ENCODE measurements at places on chromosomes 4 and X.

- DNase-seq = no peak
Observed at GRCh38 chrX:20672476-20672875, 405.8 kb upstream of the RPS6KA3 start.

DNA sequence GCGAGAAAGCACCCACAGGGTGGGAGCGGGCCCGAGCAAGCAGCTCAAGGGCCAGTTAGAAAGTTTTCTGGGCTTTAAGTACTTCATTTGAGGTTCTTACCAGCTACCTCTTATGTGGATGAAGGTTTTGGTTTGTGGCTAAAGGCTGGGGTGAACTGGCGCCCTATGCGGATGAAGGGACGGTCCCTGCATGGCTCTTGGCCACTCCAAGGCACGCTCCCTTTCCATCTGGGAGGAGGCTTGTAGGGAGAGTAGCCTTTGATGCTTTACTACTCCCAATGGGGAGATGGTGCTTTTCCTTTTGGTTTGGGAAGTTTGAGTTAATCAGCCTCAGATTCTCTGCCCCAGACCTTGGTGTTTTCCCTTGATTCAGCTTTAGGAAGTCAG, 17.7 kb downstream of the MRFAP1 start:
- no peak for DNase-seq

DNA sequence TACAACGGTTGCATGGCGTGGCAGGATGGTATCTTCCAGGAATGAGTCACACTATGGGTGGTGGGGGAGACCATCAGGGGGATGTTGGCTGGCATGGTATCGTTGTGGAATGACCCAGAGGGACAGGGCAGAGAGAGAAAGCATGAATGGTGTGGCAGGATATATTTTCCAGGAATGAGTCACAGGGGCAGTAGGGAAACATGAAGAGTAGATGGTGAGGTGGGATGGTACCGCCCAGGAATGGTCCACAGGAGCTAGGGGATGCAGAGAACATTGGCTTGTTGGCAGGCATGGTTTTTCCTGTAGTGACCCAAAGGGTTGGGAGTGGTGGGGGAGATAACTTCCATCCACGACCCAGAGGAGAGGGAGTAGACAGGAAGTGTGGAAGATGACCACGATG, 62.4 kb downstream of the MAOA start:
- no peak for DNase-seq

- no peak for DNase-seq
Observed at GRCh38 chr4:111596491-111596890, 548.8 kb upstream of the FAM241A start.

DNA sequence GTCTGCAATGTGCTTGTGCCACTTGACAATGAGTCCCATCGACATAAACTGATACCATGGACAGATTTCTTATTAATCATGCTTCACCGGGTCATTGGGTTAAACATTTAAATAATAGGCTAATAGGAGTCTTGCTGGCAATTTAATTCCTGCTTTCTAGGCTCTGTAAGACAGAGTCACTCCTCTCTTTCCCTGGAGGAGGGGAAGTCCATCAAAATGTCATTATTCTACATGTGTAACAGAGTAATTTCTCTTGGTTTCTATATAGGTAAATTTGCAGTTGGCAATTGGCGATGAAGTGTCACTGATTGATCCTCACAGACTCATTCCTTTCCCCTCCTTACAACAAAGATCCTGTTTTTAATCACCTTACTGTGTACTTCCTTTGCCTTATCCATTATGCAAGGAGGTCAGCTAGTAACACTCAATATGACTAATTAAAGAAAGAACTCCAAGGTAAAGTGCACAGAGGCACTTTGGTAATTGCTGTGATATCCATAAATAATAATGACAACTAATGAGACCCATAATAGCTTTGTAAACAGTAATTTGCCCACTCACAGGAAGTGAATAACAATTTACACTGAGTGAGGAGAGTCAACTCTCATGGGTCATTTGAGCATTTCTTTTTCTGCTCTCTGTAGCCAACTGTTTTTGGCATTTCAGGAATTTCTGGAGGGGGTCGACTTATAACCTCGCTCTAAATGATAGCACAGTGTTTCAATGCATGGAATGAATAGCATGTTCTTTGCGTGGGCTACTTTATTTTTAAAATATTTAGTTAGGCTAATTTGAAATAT, 184.0 kb downstream of the UGT8 start:
- no peak for DNase-seq

DNA sequence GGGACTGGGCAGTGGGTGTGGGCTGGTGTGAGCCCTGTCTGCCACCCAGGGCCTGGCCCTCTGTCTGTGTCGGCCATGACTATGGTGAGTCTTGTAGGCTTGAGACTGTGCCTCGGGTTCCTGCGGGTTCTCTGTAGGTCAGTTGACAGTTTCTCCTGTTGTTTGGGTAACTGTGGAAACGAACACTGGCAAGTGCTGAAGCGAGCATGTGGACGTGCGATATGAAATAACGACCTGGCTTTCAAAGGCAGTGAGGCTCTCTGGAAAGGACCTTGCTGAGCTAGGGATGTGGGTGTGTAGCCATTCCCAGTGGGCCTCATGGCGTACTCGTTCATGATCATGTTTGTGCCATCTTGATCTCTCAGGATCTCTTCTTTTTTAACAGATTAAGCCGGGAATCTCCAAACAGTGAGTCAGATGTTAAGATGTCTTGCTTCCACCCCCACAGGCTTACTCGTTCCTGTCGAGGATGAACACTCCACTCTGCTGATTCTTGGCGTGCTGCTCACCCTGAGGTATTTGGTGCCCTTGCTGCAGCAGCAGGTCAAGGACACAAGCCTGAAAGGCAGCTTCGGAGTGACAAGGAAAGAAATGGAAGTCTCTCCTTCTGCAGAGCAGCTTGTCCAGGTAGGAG, 41.3 kb downstream of the HTT start:
- DNase-seq = no peak

DNA sequence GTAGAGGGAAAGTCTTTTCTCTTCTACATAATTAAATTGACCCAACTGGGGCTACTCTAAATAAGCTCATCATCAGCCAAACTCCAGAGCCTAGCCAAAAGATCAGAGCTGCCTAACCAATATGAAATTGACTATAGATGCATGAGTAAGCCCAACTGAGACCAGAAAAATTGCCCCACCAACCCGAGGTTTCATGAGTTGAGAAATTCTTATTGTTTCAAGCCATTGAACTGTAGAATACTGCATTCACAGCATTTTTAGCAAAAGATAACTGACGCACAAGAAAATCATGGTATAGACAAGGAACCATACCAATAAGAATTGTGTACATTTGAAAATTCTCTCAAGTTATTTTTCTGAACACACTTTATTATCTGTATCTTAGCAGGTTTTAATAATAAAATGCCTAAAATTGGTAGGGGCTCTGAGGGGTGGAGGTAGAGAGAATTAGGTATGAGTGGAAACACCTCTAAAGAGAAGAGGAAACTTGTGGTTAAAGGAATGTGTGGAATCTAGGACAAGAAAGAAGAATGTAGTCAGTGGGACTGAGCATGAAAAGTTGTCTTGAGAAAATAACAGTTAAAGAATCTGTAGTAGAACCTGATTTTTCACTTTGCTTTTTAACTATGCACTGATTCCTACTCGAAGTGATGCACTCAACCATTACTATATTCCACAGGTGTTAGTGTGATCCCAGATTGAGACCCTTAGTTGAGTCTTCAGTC, 200.9 kb upstream of the PPP1R2C start:
- DNase-seq = no peak

- DNase-seq = no peak
Observed at GRCh38 chr4:43356786-43357185, 464.3 kb downstream of the GRXCR1 start.

DNA sequence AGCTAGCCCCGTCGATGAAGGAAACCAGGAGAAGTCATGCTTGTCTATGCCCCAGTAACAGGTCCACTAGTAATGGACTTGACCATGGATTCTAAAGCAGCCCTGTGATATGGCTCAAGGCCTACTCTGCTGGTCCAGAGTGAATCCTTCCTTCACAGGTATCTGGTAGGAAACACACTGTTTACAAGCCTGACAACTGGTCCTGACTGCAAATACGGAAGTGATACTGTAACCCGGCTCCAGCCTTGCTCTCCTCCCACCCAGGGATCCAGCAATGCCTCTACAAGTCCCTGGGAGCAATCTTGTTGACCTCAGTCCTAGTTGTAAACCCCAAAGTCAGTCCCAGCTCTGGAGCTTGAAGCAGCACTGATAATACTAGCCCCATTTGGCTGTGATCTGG, 239.2 kb upstream of the GRID2 start:
- no peak for DNase-seq

DNA sequence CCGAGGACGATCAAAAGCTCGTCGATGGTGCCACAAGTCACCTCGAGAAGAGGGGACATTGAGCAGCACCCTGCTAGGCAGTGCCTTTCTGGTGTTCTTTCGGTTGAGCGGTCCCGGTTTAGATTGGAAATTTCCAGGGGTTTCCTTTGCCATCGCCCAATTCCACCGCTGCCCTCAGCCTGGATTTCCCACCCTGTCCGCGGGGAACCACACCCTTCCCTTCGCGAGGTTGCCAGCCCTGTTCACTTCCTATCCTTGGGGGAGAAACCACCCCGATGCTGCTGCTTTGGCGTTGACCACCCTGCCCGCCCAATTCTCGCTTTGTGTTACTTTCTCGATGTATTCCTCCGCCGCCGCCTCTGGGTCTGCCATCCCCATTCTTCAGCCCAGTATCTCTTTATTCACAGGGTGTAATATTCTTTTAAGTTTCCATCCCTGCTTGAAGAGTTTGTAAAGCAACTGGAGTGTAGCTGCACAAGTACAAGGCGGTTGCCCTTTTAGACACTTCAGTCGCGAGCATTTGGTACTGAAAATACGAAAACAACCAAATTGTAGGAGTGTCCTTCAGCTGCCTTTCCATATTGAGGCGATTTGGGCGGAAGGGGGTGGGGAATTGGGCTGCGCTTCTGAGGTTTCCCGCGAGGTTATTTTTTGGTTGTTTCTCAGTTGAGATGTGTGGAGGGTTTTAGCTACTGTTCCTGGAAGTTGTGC, 1.1 kb downstream of the OGT start:
- DNase-seq = peak; percentile 61

DNA sequence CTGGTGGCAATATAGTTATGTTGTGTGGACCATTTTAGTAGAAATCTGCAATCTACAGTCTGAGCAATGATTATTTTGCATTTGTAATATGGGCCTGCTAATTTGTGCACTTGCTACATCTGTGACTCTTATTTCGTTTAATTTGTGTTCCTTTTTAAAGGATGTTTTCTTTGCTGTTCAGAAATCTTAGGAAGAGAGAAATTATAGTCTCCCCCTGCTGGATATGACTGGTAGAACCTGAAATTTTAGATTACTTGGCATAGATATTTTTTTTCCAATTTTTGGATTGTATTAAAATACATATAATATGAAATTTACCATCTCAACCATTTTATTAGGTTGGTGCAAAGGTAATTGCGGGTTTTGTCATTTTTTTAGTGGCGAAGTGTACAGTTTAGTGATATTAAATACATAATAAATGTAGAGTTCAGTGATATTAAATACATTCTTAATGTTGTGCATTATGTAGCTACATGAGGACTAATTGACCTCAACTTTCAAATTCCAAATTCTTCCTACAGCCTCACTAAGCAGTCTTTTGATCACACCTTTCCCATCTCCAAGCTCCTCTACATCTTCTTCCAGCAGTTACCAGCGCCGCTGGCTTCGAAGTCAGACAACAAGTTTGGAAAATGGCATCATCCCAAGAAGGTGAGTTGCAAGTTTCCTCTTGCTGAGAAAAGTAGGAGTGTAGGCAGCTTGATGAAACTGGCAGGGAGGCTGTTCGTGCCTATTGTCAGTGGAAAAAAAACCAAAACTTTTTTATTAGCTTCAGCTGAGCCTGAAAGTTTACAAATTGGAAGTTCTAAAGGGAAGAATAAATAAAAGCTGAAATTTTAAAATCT, 82.2 kb downstream of the FNIP2 start:
- peak; percentile 20 for DNase-seq

DNA sequence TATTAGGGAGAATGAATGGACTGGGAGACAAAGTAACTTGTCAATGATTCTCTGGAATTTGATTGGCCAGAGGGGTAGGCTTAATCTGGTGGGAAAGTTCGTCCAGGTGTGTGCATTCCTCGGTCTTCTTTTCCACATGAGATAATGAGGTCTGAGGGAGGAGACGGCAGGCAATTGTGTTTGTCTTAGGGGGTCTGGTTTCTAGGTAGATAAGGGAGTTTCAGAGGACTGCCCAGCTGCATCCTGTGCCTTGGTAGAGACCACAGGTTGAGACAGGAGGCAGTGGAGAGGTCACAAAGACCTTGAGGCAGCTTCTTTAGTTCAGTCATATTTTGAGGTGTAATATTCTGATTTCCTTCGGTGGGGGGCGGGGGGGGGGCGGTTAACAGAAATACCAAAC, 4.3 kb downstream of the MGST2 start:
- no peak for DNase-seq

DNA sequence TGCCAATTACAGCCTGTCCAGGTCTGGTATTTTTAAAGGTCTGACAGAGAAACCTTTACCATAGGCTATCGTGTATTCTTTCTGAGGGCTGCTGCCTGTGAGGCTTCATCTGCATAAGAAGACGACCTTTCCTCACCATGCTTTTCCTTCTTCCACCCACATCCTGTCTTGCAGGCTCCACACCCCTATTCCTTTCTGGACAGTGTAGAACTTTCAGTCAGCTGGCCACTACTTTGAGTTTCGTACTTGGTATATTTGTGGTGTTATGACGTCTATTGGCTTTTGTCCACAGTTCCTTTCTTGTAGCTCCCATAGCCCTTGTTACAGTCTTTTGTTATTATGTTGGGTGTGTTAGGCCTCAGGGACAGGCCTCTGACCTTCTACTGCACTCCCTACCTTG, 311.4 kb downstream of the RAPGEF2 start:
- no peak for DNase-seq

DNA sequence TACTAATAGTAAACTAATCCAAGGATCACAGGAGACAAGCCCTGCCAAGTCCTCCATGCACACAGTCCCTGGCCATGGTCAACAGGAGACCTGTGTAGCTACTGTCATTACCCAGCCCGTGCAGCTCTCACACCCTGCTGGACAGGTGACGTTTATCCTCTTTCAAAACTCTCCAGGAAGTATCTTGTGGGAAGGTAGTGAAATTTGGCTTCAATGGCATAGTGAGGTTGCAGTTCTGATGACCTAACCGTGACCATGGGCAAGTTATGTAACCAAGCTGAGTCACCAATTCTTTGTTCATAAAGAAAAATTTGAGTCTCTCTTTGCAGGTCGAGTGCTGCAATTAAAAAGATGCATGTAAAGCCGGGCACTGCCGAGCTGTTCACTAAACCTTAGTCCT, 11.3 kb upstream of the SLC2A9 start:
- no peak for DNase-seq

- DNase-seq = no peak
Observed at GRCh38 chr4:114673306-114673705, 74.7 kb downstream of the UGT8 start.

- no peak for DNase-seq
Observed at GRCh38 chr4:85028910-85029309, 62.4 kb upstream of the WDFY3 start.

- DNase-seq = no peak
Observed at GRCh38 chr4:161121451-161121850, 1042.3 kb downstream of the FSTL5 start.
